ENCODE measurements at places on chromosomes 2 and 18.

DNA sequence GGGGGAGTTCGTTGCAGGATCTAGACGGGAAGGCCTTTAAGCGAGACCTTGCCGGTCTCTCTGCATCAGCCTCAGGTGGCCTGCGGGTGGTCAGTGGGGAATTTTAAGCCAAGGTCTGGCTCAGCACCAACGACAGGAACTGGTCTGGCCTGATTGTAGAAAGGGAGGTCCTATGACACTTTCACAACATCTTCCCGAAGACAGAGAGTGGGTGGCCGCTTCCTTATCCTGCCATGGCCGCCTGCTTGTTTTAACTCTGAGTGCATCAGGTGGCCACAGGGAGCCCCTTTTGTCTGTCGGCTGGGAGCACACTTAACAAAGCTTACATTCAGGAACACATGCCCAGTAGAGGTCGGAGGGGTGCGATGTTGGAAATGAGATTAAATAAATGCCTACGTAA, 363.7 kb upstream of the MYT1L start:
- no peak for DNase-seq

- no peak for DNase-seq
Observed at GRCh38 chr2:74297391-74297790, 45.8 kb downstream of the SLC4A5 start.

DNA sequence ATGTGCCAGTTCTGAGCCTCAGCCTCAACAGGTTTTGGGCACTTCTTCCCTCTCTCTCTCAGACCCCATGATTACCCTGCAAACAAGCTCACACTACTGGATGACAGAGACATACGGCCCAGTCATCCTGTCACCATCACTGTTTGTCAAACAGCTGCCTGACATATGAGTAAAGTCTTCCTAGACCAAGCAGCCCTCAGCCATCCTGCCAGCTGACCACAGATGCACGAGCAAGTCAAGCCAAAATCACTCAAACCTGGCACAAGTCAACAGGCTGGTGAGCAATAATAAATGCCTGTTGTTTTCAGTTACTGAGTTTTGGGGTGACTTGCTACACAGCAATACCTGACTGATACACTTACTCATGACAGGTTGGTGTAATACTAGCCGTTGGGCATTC, 75.5 kb upstream of the KLF7 start:
- DNase-seq = no peak

DNA sequence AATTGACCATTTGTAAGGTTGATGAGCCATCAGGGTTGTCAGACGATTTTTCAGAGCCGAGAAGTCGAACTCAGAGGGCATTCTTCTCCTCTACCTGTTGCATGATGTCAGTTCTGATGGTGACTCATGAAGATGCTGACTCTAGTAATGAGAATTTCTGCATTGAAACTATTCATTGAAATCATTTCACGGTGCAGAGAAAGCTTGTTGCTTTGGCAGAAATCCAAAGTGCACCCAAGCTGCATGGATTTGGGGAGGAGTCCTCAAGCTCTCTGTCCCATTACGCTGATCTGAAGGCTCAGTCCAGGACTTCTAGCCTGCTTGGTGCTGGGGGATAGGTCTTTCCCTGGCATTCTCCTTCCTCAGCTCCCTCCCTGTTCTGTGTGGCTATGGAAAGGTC, 125.7 kb upstream of the PXDN start:
- DNase-seq = no peak

GRCh38 chr2:6071519-6071918, 379.3 kb downstream of the SOX11 start:
- DNase-seq = no peak

Data from pancreas (tissue), 10 donors.